ENCODE measurements at places on chromosomes 11 and 22.

DNA sequence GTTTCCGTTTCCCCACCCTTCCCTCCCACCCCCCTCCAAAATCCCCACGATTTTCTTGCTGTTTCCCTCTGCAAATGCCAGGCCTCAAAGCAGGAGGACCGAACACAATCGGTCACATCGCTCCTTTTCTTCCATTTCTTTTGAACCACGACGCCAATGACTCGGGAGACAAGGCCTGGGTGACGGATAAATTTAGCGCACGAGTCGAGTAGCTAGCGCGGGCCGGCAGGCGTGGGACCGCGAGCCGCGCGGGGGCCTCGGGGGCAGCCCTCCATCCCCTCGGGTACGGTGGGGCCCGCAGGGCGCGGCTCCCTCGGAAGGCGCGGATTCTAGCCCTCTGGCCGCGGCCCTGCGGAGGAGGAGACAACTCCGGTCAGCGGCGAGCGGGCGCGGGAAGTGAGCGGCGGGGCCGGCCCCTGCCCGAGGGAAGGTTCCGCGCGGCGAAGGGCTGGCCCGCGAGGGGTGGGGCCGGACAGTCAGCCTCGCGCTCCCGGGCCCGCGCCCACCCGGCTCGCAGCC, 414 bp downstream of the JOSD1 start:
- no peak for DNase-seq

GRCh38 chr11:62008193-62008592, 40.8 kb upstream of the FTH1 start:
- no peak for DNase-seq

DNA sequence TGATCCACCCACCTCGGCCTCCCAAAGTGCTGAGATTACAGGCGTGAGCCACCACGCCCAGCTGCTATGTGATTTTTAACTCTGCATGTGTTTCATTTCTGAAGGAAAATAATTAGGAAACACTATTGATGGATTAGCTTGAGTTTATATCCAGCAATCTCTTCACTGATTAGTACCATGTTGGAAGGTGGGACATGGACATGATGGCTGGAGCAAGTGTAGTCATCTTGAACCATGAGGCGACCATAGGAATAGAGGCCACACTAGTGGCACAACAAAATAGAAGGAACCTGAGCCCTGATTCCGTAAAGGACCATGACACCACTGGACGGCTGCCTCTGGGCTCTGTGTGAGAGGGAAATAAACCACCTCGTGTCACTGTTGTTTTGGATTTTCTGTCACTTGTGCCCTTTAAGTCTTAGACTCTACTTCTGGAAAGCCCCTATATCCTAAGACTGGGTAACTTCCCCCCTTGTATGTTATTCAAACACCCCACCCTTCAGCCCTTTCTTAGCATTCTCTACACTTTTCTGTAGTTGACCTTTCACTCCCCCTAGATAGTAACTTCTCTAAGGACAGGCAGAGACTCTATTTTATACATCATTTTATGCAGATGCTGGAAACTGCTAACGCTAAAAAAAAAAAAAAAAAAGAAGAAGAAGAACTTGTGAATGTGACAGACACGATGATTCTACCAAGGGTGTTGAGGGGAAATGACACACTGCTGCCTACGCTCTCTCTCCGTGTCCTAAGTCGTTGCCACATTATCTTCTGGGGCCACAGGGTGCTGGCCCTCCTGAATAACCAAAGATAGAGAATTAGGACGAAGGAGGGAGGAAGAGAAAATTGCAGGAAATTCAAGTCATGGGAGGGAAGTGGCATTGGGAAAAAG, 2.7 kb upstream of the VPS37C start:
- DNase-seq, result no peak

GRCh38 chr22:36323182-36323854, 64.4 kb downstream of the MYH9 start:
- DNase-seq, result no peak

DNA sequence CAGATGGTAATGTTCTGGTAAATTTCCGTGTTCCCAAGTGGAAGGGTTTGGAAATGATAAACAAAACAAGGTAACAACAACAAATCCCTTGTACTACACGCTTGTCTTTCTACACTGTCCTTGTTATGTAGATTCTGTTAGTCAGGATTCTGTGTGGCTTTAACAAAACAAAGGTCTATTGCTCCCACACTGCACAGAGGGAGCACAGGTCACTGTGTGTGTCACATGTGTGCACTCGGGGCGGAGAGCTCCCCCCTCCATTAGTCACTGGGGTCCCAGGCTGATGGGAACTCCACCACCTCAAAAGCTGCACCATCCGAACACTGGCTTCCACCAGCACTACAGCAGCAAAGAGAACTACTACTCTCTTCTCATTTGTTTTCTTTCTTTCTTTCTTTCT, 227.9 kb downstream of the NTM start:
- DNase-seq, result no peak

DNA sequence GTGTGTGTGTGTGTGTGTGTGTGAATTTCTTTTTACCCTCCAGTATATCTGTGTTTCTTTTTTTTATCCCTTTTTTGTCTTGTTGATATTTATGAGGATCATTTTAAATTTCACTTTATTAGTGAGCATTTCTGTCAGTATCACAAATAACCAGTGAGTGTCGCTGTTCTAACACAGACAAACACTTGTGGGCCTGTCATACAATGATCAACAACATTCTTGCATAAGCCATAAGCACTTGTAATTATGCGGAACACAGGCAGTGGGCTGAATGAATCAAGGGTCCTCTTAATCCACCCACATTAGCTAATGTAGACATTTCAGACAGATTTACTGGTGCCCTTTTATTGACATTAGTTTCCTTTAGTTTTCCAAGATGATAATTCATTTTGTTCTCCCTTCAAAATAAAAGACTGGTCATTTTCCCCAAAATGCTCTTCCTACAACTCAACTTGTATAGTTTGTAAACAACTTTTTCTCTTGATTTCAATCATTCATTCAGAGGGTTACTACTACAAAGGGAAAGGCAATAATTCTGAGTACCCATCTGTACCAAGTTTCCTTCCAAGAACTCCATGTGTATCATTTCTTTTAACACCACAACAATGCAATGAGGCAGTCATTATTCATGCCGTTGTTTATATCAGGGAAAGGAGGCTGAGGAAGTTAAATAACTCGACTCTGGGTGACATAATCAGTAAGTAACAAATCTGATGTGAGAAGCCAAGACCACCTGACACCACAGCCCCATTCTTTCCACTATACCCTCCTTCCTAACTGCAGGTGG, 34.5 kb upstream of the ANO3 start:
- no peak for DNase-seq

- no peak for DNase-seq
Observed at GRCh38 chr11:132318421-132319157, 948.2 kb downstream of the NTM start.

DNA sequence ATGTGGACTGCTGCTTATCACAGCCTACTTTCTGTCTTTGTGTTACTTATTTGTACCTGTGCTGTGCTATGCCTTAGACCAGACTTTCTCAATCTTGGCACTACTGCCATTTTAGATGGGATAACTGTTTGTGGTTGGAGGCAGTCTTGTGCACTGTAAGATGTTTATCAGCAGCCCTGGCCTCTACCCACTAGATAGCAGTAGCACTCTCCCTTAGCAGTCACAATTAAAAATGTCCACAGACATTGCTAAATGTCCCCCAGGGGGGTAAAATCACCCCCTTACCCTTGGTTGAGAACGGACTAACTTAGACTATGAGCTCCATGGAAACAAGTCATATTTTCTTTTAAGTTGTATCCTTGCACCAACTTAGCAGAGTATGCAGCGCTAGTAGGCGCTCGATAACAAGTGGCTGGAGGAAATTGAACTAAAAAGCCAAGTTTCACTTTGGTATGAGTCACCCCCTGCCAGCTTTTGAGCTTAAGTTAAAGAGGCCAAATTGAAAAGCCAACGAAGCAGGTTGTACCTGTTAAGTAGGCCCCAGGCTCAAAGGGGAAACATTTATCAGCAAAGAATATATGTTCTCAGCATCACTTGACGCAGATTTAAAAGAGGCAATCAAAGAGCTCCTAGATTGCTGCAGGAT, 304.8 kb upstream of the SORL1-AS1 start:
- DNase-seq, result no peak

DNA sequence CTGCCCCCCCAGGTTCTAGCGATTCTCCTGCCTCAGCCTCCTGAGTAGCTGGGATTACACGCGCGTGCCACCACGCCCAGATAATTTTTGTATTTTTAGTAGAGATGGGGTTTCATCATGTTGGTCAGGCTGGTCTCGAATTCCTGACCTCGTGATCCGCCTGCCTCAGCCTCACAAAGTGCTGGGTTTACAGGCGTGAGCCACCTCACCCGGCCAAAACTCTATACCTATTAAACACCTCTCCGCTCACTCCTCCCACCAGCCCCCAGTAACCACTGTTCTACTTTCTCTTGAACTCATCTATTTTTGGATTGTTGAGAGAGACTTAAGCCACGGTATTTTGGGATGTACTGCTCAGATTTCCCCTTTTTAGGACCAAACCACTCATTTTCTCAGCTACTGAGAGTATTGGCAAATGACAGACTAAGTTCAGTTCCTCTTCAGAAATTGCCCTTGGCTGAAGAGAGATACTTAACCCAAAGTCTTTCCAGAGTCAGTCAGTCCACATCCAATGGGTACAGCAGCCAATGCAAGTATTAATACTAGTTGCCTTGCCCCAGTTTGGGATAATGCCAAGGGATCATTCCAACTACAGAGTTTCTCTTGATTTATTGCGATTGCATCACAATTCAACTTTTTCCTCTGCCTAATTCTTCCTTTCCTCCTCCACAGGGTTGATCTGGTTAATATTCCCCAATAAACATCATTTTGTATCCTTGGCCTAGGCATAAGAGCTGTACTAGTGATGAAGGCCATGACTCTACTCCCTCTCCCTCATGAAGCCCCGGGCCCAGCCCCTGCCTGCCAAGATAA, 36.8 kb upstream of the CSTF3 start:
- no peak for DNase-seq

DNA sequence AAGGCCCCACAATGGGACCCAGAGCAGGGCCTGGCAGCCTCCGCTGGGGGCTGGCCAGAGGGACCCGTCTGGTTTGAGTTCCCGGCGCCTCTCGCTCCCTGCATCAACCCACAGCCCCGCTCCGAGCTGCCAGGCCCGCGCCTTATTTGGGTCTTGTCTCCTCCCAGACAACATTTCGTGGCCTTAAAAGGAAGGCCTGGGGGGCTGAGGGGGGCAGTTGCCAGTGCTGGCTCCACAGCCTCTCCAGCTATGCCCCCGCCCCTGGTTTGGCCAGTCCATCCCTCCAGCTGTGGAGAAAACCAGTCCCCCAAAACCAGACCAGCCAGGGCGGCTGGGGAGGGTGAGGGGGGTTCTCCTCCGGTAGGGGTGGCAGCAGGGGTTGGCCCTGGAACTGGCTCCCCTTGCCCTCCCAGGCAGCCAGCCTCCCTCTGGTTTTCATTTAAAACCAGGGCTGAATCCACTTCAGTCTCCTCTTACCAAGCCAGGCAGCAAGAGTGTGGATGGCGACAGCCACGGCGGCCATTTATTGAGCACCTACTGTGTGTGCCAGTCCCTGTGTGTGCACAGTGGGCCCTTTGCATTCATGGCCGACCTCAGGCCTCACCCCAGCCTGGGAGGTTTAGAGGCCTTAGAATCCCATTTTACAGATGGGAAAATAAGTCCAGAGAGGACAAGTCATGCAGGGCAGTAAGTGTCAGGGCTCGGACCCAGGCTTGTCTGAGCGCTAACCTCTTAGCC, 18.6 kb downstream of the EMID1 start:
- no peak for DNase-seq

- DNase-seq, result no peak
Observed at GRCh38 chr11:57167125-57167846, 14.5 kb upstream of the LRRC55 start.

GRCh38 chr11:92738276-92738675, 231.2 kb upstream of the MTNR1B start:
- no peak for DNase-seq

DNA sequence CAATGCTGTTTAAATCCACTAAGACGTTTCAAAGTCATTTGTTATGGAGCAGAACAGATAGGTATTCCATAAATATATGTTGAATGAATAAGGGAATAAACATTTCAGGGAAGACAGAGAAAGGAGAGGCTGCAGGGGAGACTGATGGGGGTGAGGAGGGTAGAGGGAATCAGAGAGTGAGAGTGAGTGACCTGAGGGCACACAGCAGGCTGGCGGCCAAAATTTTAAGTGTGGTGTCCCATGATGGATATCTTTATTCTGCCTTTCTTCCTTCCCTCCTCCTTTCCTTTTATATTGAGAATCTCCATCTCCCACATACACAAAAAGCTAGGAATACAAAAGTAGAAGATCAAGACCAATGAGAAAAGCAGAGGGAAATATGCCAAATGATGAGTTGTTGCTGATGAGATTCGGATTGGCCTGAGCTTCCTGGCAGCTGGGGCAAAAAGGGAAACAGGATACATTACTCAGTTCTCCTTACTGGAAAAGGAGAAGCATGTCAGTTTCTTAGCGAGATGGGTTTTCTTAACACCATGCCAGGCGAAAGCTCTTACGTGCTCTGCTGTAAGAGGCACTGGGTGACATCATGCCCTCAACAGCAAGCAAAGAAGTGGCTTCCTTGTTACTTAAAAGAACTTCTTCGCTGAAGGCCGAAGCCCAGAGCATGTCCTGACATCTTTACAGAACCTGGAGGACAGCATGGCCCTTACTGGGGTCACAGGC, 11.2 kb upstream of the CYTH4 start:
- DNase-seq, result no peak

DNA sequence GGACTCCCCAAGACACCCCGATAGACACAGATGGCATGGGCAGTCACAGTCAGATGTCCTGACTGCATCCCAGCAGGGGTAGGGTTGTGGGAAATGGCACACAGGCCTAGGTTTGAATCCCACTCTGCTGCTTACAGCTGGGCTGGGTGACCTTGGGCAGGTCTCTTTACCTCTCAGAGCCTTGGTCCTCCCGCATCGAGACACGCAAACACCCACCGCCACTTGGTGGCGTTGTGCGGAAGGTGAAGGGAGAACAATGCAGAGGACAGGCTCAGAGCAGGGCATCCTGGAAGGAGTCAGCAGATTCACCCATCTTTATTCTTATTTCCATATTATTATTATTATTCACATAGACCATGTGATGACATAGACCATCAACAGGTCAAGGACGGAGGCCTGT, 140.5 kb downstream of the MIAT start:
- no peak for DNase-seq

GRCh38 chr11:36274414-36274813, 14.8 kb downstream of the COMMD9 start:
- DNase-seq, result no peak

DNA sequence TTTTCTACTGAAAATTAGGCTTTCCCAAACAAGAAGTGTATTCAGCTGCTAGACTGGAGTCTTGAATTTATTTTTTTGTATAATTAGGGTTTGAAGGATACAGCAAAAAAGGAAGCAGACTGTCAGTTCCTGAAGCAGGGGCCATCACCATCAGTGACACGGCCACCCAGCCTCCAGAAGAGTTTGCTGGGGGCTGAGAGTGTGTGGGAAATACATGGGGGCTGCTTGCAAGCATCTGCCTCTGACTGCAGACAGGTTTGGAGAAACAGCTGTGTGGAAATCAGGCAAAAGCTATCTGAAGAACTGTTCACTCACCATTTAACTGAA, 23.0 kb downstream of the FZD4 start:
- no peak for DNase-seq

- no peak for DNase-seq
Observed at GRCh38 chr11:2481253-2481652, 36.4 kb downstream of the KCNQ1 start.

All from activated T-cell treated with anti-CD3 and anti-CD28 coated beads, Interleukin-2, amount 50 U/mL, for 4 hours (primary cell).